ENCODE measurements at places on chromosomes 4 and X.

DNA sequence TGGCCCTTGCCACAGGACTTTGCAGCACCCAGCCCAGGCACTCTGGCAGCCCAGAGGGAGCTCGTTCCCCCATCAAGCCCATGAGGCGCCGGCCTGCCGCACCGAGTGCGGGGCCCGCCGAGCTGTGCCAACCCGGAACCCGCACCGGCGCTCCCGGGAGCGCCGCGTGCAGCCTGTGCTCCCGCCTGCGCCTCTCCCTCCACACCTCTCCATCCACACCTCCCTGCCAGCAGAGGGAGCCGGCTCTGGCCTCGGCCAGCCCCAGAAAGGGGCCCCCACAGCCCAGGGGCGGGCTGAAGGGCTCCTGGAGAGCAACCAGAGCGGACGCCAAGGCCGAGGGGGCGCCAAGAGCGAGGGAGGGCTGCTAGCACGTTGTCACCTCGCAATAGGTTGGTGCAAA lies 268.8 kb downstream of the MID1IP1 start:
- DNase-seq: no peak

- no peak for DNase-seq
Observed at GRCh38 chr4:77251751-77252150, 94.7 kb downstream of the CCNG2 start.

GRCh38 chr4:7227008-7227407 lies 34.7 kb downstream of the SORCS2 start:
- DNase-seq: no peak

DNA sequence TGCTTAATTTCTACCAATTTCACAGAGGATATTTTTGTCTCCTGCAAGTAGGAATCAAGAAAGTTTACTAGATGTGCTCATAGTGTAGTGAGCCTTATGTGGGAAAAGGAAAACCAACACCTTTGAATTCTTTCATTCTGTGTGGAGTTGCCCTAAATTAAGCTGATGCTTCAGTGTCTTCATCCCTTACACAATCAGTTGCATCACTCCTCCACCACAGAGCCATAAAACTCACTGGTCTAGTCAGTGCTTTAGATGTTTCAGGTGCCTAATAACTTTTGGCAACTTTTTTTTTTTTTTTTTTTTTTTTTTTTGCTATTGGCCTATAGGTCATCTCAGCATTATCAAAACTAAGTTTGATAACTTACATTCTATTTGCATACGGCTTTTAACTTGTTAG lies 41.5 kb downstream of the HHIP start:
- no peak for DNase-seq

GRCh38 chr4:13891544-13891939 lies 264.0 kb upstream of the BOD1L1 start:
- peak; percentile 80 for DNase-seq

- no peak for DNase-seq
Observed at GRCh38 chrX:13022926-13023325, 21.5 kb downstream of the FAM9C start.

DNA sequence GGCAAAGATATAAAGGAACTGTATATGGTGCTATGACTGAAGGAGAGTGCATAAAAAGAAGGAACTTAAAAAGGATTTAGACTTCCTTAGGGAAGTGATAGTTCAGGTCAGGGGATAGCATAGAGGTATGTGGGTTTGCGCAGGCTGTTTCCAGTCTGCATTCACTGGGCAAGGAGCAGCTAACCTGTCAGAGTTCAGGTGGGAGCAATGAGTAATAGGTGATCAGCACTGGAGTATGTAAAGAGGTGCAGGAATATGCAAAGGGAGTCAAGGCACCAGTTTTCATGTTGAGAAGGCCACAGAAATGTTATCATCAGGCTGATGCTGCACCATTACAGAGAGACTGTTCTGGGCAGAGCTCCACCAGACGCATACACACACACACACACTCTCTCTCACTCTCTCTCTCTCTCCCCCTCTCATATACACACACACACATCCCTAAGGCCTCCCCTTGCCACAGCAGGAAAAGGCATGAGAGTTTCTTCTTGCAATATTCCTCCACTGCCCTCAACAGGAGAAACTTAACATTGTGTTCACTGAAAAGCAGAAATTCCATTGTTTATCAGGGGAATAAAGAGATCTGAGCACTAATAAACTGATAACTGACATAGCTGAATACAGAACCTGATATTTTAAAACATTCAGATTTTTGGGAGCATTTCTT lies 256.4 kb upstream of the GRID2 start:
- DNase-seq: peak; percentile 44

GRCh38 chrX:141632124-141632523 lies 42.6 kb downstream of the SPANXA2 start:
- peak; percentile 24 for DNase-seq

- no peak for DNase-seq
Observed at GRCh38 chr4:85598936-85599335, 124.0 kb downstream of the ARHGAP24 start.

- DNase-seq: no peak
Observed at GRCh38 chr4:8919651-8920288, 48.1 kb upstream of the HMX1 start.

DNA sequence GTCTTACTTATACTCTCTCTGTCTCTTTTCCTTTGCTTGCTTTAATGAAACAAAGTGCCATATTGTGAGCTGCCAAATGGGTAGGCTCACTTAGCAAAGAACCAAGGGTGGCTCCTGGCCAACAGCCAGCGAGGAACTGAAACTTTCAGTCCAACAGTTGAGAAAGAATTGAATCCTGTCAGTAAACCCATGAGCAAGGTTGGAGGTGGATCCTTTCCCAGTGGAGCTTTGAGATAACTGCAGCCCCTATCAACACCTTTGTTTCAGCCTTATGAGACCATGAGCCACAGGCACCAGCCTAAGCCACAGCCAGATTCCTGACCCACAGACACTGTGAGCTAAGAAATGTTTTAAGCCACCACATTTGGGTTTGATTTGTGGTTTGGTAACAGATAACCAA lies 362.2 kb downstream of the PDGFC start:
- DNase-seq: no peak

- peak; percentile 49 for DNase-seq
Observed at GRCh38 chr4:95510145-95510544, 38.6 kb downstream of the UNC5C start.

GRCh38 chrX:16851421-16851820 lies 18.7 kb downstream of the RBBP7 start:
- peak; percentile 51 for DNase-seq

- DNase-seq: peak; percentile 53
Observed at GRCh38 chr4:23921447-23921845, 31.6 kb upstream of the PPARGC1A start.

- no peak for DNase-seq
Observed at GRCh38 chrX:130216320-130216719, 44.6 kb downstream of the RAB33A start.

- no peak for DNase-seq
Observed at GRCh38 chr4:128658214-128658631, 151.3 kb upstream of the JADE1 start.

DNA sequence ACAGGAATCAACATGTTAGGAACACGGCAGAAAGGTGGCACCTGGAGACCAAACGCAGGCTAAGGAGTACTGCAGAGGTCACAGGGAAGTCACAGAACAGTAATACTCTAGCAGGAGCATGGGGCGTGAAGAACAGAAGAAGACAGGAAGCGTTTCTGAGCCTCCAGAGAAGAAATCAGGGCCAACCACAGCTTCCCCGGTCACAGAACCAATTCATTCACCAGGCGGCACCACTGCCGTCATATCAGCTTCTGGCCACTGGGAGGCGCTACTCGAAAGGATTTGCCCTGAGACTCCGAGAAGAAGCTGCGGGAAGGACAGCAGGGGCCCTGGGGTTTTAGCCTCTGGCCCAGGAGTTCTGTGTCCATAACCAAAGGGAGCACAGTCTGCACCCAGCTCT lies 78.0 kb upstream of the DRD5 start:
- no peak for DNase-seq

DNA sequence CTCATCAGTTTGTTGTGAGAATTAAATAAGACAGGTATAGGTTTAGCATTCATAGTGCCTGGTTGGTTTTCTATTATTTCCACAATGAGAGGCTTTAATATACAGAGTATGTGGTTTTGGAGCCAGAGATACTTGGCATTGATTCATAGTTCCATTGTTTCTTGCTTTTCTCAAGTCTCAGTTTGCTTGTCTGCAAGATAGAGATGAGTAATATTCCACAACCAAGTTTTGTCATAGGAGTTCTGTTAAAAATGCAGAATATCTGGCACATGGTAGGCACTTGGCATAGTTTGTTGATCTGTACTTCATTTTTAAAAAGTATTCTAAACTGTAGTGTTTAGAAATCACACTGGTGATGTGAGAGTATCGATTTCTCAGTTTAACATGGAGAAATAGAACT lies 37.5 kb upstream of the EDA2R start:
- DNase-seq: peak; percentile 54

DNA sequence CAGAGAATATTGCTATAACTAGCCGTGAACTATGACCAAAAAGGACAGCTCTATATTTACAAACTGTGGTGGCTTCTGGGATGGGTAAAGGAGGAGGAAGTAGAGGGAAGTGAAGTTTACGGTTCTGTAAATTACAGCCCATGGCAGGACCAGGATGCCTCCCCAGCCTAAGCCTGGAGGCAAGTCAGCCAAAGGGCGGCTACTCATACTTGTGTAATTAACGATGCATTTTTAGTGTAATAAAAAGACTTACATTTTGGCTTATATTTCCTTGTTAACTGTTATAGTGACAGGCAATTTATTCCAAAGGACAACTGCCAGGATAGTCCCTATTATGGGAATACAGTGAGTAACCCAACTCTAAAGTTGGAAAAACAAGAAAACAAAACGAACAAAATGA lies 139.9 kb upstream of the OTUD4 start:
- DNase-seq: no peak

Measured in astrocyte of the spinal cord (primary cell).